ENCODE measurements at places on chromosomes 5 and 9. TPM values are rescaled to one million over a fixed set of nuclear protein-coding genes. Genes with fewer than 3 reads are reported as not detected.

DNA sequence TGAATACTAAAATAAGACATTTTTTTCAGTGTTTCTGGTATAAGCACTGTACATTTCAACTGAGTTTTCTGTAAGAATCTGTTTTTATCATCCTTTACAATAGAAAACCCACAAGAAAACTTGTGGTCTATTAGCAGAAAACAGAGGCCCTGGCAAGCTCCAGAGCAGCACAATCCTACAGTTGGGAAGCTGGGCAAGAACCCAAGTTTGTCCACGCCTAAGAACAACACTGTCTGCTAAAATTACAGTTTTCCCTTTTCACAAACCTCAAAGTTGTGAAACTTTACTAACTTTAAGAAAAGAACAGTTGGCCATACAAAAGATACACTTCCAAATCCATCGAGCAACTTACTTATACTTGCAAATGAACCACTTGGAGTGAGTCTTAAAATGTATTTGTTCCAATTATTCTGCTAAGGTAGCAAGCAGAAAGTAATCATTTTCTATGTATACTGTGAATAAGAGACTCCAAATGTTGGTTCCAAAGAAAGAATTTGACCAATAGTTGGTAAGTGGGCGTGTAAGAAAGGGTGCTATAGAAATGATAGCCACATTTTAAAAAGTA, 982.0 kb upstream of the ARRDC3 start:
- DNase-seq, result no peak

Gene SNAPC4
- total RNA-seq, result 6.3 TPM

DNA sequence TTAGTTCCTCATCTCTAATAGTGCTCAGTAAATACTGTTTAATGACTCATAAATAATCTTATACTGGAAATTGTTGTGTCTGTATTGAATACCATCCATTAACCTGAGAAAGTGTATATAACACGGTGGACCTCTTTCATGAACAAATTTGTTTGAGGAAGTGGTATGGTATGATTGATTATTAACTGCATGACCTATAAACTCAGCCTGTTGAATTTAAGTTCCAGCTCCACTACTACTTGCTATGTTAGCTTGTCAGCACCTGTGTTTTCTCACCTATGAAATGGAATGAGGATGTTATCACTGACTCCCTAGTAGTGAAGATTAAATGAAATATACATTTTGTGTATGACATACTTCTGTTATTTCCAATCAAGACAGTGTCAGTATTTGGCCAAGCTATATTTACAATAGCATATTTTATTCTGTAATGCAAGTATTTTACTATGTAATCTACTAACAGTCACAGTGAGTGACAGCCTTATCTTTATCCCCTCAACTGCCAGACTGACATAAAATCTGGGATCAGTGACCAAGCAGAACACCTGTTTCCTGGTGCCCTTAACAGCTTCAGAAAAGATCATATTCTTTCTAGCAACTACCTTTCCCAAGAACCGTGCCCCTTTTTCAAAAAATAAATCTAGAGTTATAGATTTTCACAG, 77.3 kb upstream of the ITGA1 start:
- DNase-seq, result no peak

DNA sequence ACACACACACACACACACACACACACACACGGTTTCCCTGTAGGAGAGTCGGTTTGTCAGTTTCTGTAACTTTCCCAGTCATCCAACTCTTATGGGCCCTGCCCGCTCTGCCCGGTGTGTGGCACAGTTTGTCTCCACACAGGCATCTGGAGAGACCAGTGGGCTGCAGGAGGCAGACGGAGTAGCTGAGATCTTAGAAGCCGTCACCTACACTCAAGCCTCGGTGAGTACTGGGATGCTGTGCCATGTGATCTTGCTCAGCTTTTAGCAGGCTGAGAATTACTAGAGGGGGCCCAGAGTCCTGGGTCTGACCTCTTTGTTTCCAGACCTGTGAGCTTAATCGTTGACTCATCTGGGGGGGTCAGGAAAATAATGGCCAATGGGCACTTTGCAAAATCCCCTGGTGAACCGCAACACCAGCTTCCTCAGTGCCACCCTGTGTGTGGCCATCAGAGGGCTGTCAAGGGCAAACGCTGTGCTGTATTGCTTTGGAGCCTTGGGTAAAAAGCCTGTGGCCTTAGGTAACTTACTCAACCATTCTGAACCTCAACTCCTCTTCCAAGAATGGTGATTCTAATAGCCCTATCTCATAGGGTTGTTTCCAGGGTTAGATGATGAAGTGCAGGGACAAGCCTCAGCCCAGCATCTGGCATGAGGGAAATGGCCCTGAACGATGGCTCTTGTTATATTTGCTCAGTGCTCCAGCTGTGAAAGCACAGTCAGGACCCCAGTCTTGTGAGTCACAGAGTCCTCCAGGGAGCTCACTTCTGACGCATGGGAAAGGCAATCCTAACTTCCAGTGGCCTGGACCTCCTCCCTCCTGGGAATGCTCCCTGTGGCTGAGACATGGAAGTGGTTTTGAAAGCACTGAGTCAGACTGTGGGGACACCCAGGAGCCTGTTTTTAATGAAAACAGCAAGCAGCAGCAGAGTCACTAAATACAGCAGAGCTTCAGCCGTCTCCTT, 45.6 kb downstream of the COL15A1 start:
- DNase-seq, result no peak

DNA sequence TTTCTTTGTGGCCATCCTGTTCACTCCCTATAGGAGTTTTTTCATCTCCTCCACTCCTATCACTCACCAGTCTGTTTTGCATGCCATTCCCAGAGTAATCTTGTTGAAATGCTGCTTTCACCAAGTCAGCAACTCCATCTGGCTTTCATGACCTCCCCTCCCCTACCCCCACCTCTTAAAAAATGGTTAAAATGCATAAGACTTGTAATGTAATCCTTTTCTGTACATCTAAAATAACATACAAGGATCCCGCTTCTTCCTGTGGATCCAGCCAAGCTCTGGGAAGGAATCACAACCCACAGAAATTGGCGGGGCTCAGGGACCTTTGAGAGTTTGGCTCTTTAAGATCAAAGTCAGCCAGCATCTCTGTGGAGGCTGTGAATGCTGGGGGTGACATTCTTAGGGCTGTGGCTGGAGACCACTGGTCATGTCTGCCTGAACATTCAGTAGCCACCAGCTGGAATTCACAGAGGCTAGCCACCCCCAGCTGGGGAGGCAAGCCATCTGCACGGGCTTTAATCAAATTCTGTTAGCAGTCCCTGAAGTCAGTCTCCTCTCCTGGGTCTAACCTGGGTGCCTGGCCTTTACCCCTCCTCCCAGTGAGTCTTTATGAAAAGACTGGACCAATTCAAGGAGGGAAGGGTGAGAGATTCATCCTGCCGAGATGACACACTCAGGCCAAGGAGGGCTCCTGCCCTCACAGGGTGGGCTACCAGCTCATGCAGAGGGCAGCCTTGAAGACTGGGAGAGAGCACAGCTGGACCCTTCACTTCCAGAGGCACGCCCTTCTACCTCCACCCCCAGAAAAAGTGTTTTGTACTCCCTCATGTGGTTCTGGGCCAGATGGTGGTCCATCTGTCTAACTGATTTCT, 132.9 kb downstream of the LIFR start:
- no peak for DNase-seq

- no peak for DNase-seq
Observed at GRCh38 chr5:74334762-74335384, 305.7 kb downstream of the ENC1 start.

DNA sequence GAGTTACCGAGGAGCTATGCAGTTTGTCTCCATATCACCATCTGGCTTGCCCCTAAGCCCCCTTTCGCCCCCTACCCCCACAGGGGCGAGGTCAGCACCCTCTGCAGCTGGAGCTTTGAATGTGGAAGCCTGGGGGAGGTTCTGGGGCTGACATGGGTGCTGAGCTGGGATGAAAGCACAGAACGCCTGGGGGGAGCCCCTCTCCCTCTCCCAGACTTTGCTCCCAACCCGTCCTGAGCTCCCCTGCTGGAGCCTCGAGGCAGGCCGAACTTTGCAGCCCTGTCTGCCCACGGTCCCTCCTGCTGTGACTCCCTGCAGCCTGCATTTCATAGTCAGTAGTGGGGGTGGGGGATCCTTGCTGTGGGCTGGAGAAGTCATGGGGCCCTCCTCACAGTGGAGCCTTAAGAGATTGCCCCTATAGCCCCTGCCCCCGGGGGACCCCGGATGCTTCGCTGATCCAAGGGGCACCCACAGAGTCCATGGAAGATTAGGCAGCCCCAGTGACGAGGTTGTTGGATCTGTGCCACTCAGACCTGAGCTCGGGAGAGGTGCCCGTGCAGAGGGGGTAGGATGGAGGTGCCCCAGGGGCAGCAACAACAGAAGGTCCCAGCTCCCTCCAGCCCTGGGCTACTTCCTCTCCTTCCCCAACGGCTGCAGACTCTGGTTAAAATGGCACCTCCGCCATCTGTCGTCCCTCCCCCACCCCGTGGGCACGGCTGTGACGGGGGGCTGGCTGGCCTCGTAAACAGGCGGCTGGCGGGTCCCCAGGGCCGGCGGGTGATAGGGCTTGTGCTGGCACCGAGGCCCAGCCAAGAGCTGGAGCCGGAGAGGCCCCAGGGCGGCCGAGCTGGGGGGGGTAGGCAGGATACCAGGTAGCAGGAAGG, 162.0 kb downstream of the C9orf50 start:
- DNase-seq, result no peak

Gene RGS7BP
- 0.93 TPM for total RNA-seq

Gene ADAMTS12
- total RNA-seq, result 41.2 TPM

GRCh38 chr5:119943148-119943547, 313.8 kb downstream of the FAM170A start:
- no peak for DNase-seq

Gene TAF11L5
- not detected for total RNA-seq

DNA sequence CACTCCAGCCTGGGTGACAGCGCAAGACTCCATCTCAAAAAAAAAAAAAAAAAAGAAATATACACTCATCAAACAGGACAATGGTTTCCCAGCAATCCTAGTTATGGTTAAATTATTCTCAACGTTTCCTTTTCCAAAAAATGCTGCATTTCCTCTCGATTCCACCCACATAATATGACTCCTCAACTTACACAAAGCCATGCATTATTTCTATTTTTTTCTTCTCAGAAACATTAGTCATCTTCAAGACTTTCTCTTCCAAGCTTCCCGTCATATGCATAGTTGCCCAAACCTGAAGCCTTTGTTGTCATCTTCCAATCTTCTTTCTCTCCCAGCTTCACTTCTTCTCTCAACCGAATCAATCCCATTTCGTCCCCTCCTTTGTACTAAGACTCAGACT, 61.4 kb upstream of the RANBP6 start:
- no peak for DNase-seq

DNA sequence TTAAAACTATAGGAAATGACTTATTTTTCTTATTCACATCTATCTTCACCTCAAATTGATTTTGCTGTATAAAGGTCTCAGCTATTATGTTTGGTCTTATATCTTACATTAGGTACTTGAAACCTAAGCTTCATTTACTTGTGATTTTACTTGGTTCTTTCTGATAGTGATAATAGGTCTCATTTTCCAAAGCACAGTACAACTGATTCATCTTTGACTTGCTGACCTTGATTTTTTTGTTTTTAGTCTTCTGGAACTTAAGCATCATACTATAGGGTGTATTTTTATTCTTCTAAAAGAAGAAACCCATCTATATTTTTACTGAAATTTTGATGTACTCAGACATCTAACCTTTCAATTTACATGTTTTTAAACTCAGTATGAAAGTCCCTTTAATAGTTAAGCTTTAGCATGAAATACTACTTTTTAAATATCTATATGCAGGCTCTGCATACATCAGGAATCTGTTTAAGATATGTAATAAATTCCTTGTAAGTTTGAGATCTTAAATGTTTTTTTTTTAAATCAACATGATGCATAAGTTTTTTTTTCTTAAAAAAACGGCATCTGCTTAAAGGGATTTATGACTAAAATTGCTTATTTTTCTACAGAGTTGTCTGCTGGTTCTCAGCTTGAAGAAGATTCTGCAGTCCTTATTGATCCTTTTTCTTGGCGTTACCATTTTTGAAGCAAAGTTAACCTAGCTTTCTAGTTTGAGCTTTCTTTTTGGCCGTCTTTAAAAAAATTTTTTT, 13.3 kb downstream of the MATR3 start:
- no peak for DNase-seq
